Glutamatergic neuron (in vitro differentiated cells): ENCODE measurements at places on chromosomes 5 and 9. TPM values are rescaled to one million over a fixed set of nuclear protein-coding genes. Genes with fewer than 3 reads are reported as not detected.

The NAIP gene
- total RNA-seq, result 32.5 TPM

The PGM5 gene
- not detected for total RNA-seq

The SLC6A7 gene
- not detected for total RNA-seq

The ADAMTSL1 gene
- 0.91 TPM for total RNA-seq

The MTRR gene
- total RNA-seq, result 37.9 TPM

The SCGB3A2 gene
- 1.2 TPM for total RNA-seq

The PRRX2 gene
- total RNA-seq, result 2.3 TPM

The TEX48 gene
- not detected for total RNA-seq

The TNIP1 gene
- total RNA-seq, result 34.1 TPM

GRCh38 chr5:16757146-16757545 lies 140.3 kb upstream of the RETREG1 start:
- H3K27ac ChIP-seq, result no peak overlapping the region
- no peaks in the 10 kb centered on the region for H3K27me3 ChIP-seq
- H3K4me3 ChIP-seq, result no peak overlapping the region
- H3K4me1 ChIP-seq, result peaks cover 3% of the 10 kb centered on the region
- no peak for DNase-seq

DNA sequence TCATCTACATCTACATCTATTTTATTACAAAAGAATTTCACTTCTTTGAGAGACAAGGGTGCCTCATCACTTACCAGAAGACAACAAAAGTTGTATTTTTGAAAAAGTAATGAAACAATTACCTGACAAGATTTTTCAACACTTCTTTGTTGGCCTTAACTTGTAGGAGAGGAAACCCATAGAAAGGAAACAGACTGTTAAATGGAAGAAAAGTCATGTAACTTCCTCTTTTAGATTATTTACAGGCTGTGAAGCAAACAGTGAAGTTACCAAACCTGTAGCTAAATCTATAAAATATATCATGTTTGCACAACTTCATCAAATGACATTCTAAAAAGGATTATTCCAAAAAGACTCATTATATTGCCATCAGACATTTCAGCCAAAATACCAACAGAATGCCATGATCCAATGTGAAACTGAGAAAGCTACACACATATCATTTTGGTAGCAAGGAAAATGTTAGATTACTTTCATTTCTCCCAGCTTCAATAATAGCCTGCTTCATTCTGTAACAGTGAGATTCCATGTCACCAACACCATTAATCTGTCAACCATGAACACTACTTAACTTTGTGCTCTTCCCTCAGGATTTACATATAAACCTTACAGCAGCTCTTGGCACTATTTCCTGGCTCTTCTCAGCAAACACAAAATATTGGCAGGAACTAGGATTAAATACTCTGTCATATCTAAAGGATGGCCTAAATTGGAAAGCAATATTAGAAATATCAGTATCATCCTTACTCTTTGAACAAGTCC lies 122.5 kb downstream of the MCTP1 start:
- no peak overlapping the region for H3K27ac ChIP-seq
- no peaks in the 10 kb centered on the region for H3K27me3 ChIP-seq
- no peak for DNase-seq
- H3K4me1 ChIP-seq, result no peaks in the 10 kb centered on the region

- peaks cover 4% of the 10 kb centered on the region for H3K36me3 ChIP-seq
- H3K27ac ChIP-seq, result no peak overlapping the region
- H3K27me3 ChIP-seq, result no peaks in the 10 kb centered on the region
- no peak overlapping the region for H3K4me3 ChIP-seq
- no peaks in the 10 kb centered on the region for H3K4me1 ChIP-seq
Measured at GRCh38 chr5:64654561-64654938, 35.8 kb upstream of the SHISAL2B start.

GRCh38 chr9:113668061-113668460 lies 204.5 kb downstream of the RGS3 start:
- no peak overlapping the region for H3K4me3 ChIP-seq
- H3K27me3 ChIP-seq, result peaks cover 2% of the 10 kb centered on the region
- no peak overlapping the region for H3K27ac ChIP-seq
- H3K36me3 ChIP-seq, result no peaks in the 10 kb centered on the region
- peaks cover 3% of the 10 kb centered on the region for H3K4me1 ChIP-seq
- DNase-seq, result no peak

DNA sequence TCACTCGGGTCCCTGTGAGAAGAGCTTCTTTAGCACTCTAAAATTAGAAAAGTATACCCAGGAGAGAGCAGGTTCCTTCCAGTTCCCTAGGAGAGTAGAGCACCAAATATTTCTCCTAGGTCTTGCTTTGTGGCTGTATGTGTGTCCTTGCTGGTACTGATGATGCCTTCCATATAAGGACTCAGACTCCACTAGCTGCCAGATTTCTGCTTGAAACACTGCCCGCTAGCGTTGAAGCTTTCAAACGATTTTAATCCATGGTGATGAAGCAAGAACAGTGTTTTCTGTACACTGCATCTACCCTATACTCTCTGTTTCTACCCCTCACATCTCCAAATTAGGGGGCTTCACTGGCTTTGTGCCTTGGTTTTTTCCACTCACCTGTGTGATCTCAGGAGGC lies 2.4 kb upstream of the SMC2 start:
- H3K4me3 ChIP-seq, result peak overlapping the region; percentile 33
- DNase-seq, result no peak
- no peaks in the 10 kb centered on the region for H3K27me3 ChIP-seq
- H3K4me1 ChIP-seq, result peaks cover 7% of the 10 kb centered on the region

- DNase-seq, result no peak
- H3K4me1 ChIP-seq, result peaks cover 29% of the 10 kb centered on the region
- peaks cover 21% of the 10 kb centered on the region for H3K27me3 ChIP-seq
- H3K4me3 ChIP-seq, result no peak overlapping the region
- no peaks in the 10 kb centered on the region for H3K36me3 ChIP-seq
Measured at GRCh38 chr9:133811471-133811870, 73.3 kb upstream of the SARDH start.

GRCh38 chr9:78365748-78366697 lies 69.1 kb downstream of the PSAT1 start:
- H3K36me3 ChIP-seq, result no peaks in the 10 kb centered on the region
- H3K27me3 ChIP-seq, result peaks cover 3% of the 10 kb centered on the region
- peaks cover 8% of the 10 kb centered on the region for H3K4me1 ChIP-seq
- H3K4me3 ChIP-seq, result no peak overlapping the region
- no peak overlapping the region for H3K27ac ChIP-seq

DNA sequence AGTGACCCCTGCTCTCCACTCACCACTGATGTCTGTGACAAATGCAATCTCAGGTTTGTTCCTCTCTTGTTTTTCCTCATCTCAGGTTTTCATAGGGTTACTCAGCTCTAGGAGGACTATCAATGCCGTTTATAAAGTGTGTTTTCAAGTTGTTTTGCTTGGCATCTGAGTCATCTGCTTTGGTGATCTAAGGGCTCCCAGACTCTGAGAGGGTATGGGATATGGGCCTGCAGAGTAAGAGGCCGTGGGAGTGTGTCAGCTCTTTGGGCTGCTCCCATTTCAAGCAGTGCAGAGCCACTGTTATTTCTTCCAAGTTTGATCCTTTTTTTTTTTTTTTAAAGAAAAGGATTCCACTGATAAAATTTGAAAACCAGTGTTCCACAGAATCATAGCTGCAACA lies 46.3 kb downstream of the NNT start:
- no peak overlapping the region for H3K4me3 ChIP-seq
- H3K36me3 ChIP-seq, result no peaks in the 10 kb centered on the region
- H3K27ac ChIP-seq, result no peak overlapping the region
- no peaks in the 10 kb centered on the region for H3K27me3 ChIP-seq

- H3K4me3 ChIP-seq, result peak within 1 kb of the TSS; percentile 76
- no peaks in the 10 kb centered on the region for H3K4me1 ChIP-seq
- no peak within 1 kb of the TSS for H3K27ac ChIP-seq
Measured at GRCh38 chr5:81393783-81394718, at the start of gene ACOT12. ACOT12 (minus strand) TSS chr5:81394134; CDS start chr5:81394114, 20 bp downstream.

GRCh38 chr9:117662651-117663050 lies 41.6 kb upstream of the TLR4 start:
- no peak overlapping the region for H3K27ac ChIP-seq
- no peak for DNase-seq
- no peaks in the 10 kb centered on the region for H3K4me1 ChIP-seq
- no peaks in the 10 kb centered on the region for H3K36me3 ChIP-seq
- H3K4me3 ChIP-seq, result no peak overlapping the region

DNA sequence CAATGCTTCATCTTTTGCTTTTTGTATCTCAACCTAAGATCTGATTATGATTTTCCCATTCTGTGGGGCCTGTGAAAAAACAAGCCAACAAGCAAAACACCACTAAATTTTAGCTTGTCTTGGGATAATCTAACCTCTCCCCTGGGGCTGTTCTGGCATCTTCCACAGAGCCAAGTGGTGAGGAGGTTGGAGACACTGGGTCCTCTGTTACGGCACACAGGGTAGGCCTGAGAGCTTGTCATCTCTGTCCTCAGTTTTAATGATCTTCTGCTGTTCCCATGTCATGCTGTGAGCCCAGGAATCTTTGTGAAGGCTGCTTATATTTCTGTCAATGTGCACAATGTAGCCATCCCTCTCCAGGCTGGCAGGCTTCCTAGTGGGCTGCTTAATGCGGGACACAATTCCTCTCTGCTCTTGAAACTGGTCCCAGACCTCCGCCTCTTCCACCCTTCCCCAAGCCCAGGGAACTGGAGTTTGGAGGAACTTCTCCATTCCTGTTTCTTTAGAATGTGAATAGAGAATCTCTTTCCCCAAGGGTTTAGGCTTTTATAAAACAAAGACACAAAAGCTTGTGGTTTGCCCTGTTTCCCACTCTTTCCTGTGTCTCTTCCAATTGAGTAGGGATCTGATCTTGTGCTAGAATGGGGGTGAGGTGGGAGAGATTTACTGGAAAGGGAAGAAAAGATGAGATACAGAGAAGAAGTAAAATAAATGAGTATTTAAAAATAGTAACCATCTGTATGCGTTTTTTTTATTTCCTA lies 30.9 kb upstream of the SEMA6A start:
- peaks cover 3% of the 10 kb centered on the region for H3K27me3 ChIP-seq
- peaks cover 2% of the 10 kb centered on the region for H3K4me1 ChIP-seq
- DNase-seq, result no peak

GRCh38 chr9:249025-249424 lies 34.4 kb downstream of the DOCK8 start:
- no peak for DNase-seq
- H3K36me3 ChIP-seq, result no peaks in the 10 kb centered on the region
- no peaks in the 10 kb centered on the region for H3K4me1 ChIP-seq
- H3K27ac ChIP-seq, result no peak overlapping the region
- peaks cover 2% of the 10 kb centered on the region for H3K27me3 ChIP-seq
- H3K4me3 ChIP-seq, result no peak overlapping the region

- H3K27me3 ChIP-seq, result peaks cover 12% of the 10 kb centered on the region
- DNase-seq, result no peak
- H3K27ac ChIP-seq, result no peak overlapping the region
Measured at GRCh38 chr5:173298213-173298926, 29.8 kb downstream of the STC2 start.

DNA sequence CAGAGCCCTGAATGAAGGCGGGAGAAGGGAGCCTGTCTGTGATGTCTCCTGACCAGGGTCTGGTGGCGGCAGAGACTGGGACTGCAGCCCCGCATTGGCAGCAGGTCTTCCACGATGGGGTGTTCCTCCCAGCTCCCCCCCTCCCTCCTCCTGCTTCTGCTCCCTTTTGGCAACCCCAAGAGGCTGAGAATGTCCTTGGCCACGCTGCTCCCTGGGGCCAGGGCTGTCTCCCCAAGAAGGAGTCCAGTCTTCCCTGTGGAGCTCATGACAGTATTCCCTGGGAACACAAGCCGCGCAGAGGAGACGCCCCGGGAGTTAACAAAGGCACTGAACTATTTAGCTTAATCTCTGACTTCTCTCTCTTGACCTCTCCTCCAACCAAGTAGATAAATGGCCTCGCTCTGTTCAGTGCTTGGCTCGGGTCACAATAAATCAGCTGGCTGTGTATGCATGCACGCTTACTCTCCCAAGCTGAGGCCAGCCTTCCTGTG lies 84.0 kb upstream of the NEURL1B start:
- no peak for DNase-seq
- H3K27ac ChIP-seq, result no peak overlapping the region
- H3K4me1 ChIP-seq, result peaks cover 18% of the 10 kb centered on the region
- no peak overlapping the region for H3K4me3 ChIP-seq

DNA sequence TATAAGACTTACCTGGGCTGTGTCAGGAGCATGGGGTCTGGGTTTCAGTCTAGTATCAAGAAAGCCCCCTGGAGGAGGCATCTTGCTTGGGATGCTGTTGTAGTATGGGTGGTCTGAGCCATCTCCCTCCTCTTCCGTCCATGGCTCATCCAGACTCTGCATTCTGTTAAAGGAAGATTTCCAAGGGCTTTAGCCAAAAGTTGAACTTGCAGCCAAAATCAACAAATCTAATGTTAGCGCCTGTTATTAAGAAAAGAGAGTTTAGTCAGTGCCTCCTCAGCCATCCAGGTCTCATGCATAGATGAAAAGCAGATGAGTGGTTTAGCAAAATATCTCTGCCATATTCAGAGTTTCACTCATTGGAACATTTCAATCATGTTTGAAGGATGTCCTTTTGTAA lies 55.6 kb downstream of the S1PR3 start:
- H3K27me3 ChIP-seq, result no peaks in the 10 kb centered on the region
- no peak for DNase-seq
- no peak overlapping the region for H3K27ac ChIP-seq
- no peak overlapping the region for H3K4me3 ChIP-seq

GRCh38 chr9:41229408-41230401 lies 40.6 kb upstream of the ZNG1F start:
- H3K4me3 ChIP-seq, result no peak overlapping the region
- peaks cover 2% of the 10 kb centered on the region for H3K27me3 ChIP-seq
- no peaks in the 10 kb centered on the region for H3K4me1 ChIP-seq
- no peaks in the 10 kb centered on the region for H3K36me3 ChIP-seq

DNA sequence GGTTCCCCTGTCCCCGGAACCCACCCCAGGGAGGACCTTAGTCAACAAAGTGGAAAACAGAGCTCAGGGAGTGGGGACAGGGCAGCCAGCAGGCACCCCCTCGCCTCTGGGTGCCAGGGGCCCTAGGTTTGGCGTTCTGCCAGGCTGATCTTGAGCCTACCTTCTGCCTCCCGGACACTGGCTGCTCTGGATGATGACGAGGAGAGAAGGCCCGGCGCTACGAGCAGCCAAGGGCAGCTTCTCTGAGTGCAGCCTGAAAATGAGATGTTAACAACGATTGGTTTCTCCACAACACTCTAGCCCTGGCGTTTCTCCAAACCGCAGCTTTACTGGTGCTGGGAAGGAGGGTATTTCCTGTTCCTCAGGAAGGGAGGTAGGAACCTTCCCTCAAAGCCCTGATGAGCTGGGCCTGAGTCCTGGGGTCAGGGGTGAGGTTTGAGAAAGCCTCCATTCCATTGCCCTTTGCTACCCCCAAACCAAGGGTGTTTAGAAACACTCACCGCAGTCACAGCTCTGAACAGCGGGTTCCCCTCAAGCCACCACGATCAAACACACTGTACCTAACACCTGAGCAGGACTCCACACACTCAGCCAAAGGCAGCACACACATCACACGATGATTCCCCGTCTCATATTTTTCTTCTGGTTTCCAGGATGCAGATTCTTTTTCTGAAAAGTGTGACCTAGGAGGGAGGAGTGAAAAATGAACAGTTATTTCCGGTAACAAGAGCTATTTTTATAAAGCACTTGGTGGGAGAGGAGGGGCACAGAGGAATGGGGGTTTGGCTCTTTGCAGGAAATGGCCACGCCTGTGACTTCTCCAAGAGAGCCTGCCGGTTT lies at the start of gene STING1:
Gene STING1, minus strand, starts transcription at position 709 of the 840 bp plus-strand sequence. CDS start 1,054 bp downstream, outside the sequence.
- H3K27ac ChIP-seq, result no peak within 1 kb of the TSS
- no peak within 1 kb of the TSS for H3K4me3 ChIP-seq
